GF-D8 (cell line): ENCODE measurements at places on chromosomes 12 and 14.

DNA sequence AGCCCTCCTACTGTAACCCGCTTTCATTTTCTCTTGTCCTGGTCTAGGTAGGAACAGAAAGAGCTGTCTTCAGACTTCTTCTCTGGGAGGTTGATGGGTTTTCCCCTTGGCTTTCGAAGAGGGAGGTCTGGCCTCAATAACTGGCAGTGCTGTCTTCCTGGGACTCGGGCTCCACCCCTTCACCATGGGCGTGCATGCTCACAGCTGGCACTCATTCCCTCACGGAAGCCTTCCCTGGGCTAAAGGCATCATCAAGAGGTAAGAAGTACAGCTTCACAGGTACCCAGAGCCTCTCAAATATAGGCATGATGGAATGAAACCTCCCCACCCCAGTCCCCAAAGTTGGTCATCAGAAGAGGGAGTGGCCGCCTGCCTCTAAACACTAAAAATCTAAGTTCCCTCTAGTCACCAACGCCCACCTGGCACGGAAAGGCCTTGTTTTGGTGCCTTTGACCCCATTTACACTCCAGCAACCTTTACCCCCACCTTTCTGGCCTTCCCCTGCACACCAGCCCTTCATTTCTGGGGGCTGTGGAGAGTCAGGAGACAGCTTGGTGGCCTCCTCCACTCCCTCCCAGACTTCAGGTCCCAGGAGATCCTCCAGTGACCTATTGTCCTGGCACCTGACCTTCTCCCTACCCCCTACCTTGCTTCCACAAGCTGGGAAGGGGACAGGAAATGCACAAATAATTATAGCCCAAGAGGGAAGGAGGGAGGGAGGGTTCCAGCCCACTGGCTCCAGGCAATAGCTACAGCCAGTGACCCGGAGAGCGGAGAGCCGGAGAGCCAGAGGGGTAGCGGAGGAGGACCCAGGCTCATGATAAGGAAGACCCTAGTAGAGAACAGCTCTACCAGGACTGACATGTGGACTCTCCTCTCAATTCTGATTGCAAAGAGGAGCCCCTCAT is 2.8 kb downstream of the RAPGEF3 start:
- no peak for DNase-seq

- no peak for DNase-seq
These were observed 114.2 kb downstream of the PCNX1 start for GRCh38 chr14:71021347-71022011.

DNA sequence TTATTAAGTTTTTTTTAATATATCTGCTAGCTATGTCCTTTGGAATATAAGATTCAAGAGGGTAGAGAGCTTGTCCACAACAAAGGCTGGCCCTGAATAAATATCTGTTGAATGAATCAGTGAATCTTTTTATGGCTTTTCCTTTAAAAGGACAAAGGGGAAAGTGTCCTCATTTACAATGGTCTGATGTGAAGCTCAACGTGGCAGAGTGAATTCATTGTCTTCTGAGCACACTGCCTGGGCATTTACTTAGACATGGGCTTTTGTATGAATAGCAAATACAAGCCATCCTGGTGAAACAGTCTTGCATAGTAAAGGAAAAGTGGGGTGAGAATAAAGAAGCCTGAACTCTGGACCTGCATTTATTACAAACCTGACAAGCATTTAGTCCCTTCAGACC is 201.2 kb downstream of the NELL2 start:
- no peak for DNase-seq

- DNase-seq = no peak
These were observed 50.1 kb upstream of the LTA4H start for GRCh38 chr12:96085475-96085874.

GRCh38 chr14:89912667-89913211 is 41.8 kb downstream of the EFCAB11 start:
- DNase-seq = peak; percentile 1

DNA sequence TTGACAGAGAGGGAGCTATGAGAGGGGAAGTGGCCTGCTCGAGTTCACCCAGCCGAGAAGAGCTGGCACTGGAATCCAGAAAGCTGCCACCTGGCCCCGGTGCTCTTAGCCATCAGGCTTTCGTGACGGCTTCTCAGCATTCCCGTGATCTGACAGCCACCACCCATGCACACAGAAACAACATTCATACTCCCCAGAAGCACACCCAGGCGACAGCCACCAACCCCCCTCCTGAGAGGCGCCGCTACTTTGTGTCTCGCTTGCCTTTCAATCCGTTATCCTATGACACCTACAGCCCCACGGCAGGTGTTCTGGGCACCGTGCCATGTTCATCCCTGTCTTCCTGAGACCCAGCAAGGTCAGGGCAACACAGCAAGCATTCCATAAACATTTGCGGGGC is 31.4 kb downstream of the PSMC1 start:
- no peak for DNase-seq

GRCh38 chr12:99093166-99093565 is 448.1 kb downstream of the APAF1 start:
- no peak for DNase-seq

GRCh38 chr12:1851151-1851701 is 30.9 kb downstream of the LRTM2 start:
- DNase-seq = no peak

DNA sequence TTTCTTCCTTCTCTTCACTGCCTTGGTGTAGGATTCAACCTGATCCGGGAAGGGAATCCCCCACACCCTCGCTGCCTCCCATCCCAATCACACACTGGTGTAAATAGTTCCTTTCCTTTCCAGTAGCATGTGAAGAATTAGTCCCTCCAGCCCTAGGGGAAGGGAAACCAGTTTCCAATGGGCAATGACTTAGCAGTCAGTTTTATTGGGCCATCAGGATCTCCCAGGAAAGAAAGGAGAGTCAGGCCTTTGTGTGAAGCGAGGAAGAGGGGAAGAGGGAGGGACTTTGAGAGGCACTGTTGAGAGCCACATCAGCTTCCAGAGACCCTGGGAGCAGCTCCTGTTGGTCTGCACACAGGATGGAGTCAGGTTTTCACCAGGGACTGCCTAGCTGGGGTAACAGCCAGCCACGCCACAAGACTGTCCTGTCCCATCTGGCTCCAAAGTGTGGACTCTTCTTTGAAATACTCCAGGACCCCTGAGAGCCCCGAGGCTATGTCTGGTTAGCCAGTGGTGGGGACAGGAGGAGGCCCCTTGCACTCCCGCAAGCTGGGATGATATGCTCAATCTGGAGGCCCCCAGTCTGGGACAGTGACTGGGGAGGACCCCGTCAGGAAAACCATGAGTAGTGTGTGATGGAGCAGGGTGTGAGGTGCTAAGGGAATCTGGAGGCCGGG is 27.9 kb downstream of the MOAP1 start:
- DNase-seq = no peak

DNA sequence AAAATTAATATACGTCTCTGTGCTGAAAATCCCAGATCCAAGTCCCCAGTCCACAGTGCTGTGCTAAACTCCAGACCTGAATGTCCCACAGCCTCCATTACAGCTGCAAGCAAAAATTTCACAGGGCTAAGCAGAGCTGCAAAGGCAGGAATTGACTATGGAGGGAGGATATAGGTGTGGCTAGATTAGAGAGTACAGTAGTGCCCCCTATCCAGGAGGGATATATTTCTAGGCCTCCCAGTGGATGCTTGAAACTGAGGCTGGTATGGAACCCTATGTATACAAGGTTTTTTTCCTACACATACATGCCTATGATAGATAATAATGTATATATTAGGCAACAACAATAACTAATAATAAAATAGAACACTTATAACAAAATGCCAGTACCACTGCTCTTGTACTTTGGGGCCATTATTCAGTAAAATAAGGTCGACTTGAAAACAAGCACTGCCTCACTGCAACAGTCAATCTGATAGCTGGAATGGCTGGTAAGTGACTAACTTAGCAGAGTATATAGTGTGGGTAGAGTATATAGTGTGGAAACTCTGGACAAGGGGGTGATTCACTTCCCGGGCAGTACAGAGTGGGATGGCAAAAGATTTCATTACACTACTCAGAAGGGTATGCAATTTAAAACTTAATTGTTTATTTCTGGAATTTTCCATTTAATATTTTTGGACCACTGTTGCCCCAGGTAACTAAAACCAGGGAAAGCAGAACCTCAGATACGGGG is 82.7 kb downstream of the C14orf132 start:
- DNase-seq = no peak

GRCh38 chr12:95789126-95790032 is 1.2 kb downstream of the NTN4 start:
- DNase-seq = no peak

- DNase-seq = no peak
These were observed 12.6 kb downstream of the LRTM2 start for GRCh38 chr12:1832801-1833595.

DNA sequence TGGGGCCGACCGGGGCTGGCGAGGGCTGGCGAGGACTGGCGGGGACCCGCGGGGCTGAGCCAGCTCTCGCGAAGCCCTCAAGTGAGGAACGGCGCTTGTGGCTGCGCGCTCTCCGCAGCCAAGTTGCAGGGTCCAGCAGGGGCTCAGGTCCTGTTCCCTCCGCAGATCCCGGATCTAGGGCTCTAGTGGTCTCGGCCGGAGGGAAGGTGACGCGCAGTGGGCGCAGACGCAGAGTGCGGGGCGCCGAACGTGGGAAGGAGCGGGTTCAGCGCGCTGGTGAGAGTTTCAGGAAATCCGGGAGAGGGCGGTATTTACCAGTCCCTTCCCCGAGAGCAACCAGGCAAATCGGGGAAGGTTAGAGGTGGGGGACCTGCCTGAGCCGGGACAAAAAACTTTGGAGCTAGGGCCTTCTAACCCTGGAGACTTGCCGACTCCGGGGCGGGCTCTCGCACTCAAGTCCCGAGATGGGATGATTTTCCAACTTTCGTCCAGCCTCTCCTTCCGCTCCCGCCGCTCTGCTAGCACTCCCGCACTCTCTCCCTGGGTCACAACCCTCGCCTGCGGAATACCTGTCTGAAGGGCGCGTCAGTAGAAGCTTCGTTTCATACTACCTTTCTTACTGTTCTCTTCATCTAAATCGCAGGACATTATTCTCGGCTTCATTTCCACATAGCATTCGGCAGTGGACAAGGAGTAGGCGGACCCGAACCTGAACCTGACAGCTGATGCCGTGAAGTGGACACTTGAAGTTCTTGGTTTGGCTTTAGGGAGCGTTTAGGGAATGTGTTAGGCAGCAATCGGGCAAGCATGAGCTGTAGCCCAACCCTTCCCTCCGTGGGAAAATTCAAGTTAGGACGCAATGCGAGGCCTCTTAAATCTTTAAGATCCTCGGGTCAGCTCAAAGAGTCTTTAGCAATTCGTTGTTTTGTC is 13.6 kb upstream of the PAX9 start:
- no peak for DNase-seq

- DNase-seq = no peak
These were observed 64.2 kb upstream of the TMCC3 start for GRCh38 chr12:94714378-94715114.

GRCh38 chr14:101721111-101721510 is 40.4 kb upstream of the PPP2R5C start:
- DNase-seq = no peak

- no peak for DNase-seq
These were observed 18.6 kb upstream of the CCDC198 start for GRCh38 chr14:57512220-57512619.

DNA sequence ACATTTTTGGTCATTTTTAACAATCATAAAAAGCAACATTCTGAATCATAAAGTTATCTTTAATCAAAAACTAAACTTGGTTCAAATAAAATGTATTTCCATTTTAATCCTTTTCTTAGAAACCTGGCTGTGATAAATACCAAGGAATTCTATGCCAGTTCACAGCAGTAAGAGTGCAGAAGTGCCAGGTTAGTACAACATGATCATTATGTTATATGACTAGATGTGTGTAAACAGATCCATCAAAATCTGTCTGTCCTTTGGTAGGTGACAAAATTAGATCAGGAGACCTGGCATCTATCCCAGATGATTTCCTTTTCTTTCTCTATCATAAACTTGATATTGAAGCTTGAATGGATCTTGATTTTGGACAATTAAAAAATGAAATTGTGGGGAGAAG is 200.6 kb upstream of the STXBP6 start:
- DNase-seq = no peak
